ENCODE measurements at places on chromosomes 1 and 21.

DNA sequence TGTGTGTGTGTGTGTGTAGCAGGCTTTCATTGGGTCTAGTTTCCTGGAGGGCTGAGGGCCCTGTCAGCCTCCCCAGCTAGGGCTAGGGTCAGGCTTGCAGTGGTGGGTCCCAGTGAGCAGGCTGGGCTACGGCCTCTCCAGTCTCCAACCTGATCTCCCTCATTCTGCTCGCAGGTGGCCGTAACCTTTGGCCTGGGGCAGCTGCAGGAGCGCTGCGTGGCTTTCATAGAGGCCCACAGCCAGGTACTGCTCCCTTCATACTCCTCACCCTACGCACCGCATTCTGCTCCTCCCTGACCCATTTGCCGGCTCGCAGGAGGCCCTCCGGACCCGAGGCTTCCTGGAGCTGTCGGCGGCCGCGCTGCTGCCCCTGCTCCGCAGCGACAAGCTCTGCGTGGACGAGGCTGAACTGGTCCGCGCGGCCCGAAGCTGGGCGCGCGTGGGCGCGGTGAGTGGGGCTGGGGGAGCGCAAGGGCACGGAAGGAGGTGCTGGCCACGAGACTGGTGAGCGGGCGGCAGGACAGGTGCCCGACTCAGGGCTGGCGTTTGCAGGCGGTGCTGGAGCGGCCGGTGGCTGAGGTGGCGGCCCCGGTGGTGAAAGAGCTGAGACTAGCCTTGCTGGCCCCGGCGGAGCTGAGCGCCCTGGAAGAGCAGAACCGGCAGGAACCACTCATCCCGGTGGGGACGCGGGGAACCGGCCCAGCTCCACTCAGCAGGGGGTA lies 4.7 kb downstream of the BTBD19 start:
- DNase-seq = no peak

GRCh38 chr1:25649505-25650288 lies 33.1 kb downstream of the MAN1C1 start:
- DNase-seq = no peak

- no peak for DNase-seq
These were observed 39.1 kb upstream of the ID3 start for GRCh38 chr1:23598424-23598823.

DNA sequence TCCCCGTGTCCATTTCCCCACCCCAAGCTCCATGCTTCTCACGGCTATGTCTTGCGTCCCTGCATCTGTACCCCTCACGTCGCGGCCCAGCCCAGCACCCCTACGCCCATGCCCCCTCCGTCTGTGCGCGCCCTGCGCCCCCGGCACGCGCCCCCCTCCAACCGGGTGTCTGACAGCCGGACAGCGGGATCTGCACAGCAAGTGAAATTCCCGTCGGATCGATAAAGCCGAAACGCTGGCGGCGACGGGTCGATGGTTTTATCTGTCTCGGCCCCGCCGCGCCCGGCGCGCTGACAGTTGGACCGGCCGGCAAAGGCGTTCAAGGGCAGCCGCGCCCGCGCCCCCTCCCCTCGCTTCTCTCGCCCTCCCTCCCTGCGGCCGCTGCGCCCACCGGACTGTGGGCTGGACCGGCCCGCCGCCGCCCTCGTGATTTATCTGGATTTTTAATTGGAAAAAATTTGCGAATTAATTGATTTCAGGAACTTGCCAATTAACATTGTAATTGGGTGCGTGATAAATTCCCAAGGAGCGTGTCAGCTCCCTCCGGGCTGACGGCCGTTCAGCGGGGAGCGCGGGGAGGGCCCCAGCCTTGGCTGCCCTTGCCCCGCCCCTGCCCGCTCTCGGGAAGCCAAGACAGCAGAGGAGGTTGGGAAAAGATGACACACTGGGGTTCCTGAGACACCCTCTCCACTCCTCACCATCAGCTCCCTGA lies 57.1 kb downstream of the TMEM53 start:
- DNase-seq = no peak

- no peak for DNase-seq
These were observed 128.6 kb downstream of the NAV1 start for GRCh38 chr1:201667479-201667878.

DNA sequence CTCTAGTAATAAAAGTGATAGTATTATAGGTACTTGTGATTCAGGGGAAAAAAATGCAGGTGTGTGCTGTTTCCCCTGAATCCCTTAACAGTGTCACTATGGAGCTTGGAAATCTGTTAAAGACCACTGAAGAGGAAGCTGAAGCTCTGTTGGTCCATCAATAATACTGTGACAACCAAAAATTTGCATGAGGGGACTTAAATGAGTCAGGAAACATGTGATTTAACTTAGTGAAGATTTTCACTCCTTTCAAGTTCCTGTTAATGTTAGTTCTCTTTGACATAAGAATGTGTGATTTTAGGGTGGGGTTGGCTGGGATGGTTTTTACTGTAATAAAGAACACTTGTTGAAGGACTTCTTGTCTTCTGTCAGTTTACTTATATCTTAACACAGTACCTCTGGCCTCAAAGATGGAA lies 32.0 kb downstream of the VANGL2 start:
- DNase-seq = no peak

- DNase-seq = no peak
These were observed 38.5 kb downstream of the ZBTB8OS start for GRCh38 chr1:32611859-32612188.

DNA sequence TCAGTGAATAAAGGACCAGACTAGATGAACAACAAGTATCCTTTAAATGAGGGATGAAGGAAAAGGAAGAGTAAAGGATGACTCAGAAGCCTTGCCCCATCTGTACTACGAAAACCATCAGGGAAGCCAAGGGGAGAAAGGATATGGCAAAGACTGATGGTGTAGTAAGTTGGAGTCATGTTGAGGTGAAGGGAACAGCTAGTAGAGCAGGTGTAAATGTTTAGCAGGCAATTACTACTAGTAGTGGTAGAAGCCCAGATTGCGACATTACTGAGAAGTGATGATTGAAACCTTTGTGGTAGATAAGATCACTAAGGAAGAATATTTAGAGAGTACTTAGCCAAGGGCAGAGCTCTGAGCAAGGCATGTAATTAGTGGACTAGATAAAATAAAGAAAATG lies 84.0 kb downstream of the PHTF1 start:
- no peak for DNase-seq

GRCh38 chr1:29521811-29522580 lies 285.7 kb downstream of the PTPRU start:
- no peak for DNase-seq

GRCh38 chr1:93681101-93681988 lies at the start of gene BCAR3:
BCAR3 (minus strand) TSS chr1:93681837; CDS start chr1:93674930, 6,907 bp downstream.
- no peak for DNase-seq

- no peak for DNase-seq
These were observed 16.1 kb downstream of the CD101 start for GRCh38 chr1:117017648-117018047.

- no peak for DNase-seq
These were observed 3.3 kb downstream of the LHX4 start for GRCh38 chr1:180233191-180234011.

DNA sequence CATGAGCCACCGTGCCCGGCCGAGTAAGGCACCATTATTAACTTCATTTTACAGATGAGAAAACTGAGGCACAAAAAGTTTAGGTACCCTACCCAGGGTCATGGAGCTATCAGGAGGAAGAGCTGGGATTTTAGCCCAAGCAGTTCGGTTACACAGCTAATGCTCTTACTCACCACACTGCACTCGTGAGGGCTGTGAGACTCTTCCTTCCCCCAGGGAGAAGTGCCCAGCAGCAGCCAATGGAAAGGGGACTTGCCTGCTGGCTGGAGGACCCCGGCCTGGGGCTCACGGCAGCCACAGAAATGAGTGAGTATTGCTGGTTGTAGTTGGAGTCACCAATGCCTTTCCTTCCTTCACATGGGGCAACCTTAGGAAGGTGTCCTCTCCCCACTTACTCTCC lies 5.2 kb upstream of the CSF1 start:
- no peak for DNase-seq

Measured in stimulated activated CD4-positive, alpha-beta T cell treated with anti-CD3 and anti-CD28 coated beads, TNF-alpha, amount 100 ng/mL, for 1 hour (primary cell).